KBM-7 (cell line): ENCODE measurements at places on chromosomes 5 and 9.

- DNase-seq = no peak
These were observed 280.4 kb upstream of the IRX2 start for GRCh38 chr5:3031733-3032378.

- DNase-seq = peak; percentile 28
These were observed 97.5 kb downstream of the MLLT3 start for GRCh38 chr9:20524776-20525175.

DNA sequence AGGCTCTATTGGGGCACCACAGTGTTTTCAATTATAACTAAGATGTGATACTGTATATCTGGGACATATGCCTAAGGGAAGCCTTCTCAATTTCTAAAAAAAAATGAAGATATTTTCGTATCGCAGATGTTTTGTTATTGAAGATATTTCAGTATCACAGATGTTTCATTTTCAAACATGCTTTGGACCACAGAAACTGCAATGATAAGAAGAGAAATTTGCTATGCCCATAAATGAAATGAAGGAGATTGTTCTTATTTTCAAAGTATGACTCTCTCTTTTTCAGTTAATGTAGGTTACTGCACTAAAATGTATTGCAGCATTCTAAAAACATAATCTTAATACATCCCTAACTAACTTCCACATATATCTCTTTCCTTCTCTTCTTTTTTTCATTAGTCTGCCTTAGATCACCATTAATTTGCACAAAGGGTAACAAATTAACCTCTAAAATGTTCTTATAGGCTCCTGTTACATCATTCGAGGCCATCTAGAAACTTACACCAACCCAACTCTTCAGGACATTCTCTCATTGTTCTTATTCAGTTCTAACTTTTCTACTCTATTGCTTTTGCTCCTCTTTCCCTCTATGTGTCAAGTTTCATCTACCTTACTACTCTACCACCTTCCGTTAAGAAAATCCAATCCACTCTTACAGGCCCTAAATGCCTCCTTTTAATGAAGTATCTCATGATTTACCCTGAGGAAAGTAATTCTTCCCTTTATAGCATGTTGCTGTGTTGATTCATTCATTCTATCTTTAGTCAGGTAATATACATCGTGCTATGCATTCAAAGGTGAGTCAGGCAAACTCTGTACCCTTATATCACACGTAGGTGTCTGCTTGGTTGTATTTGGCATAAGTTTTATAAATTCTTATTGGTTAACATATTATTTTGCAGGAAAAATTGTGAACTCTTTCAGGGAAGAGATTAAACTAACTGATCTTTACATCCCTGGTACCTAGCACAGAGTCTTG lies 70.5 kb downstream of the ST8SIA4 start:
- no peak for DNase-seq

GRCh38 chr5:179120421-179120861 lies 60.3 kb downstream of the ZNF354C start:
- DNase-seq = no peak

GRCh38 chr9:137477778-137478612 lies 18.9 kb upstream of the NSMF start:
- DNase-seq = no peak

- no peak for DNase-seq
These were observed 340.3 kb downstream of the KCNN2 start for GRCh38 chr5:114702136-114702535.

DNA sequence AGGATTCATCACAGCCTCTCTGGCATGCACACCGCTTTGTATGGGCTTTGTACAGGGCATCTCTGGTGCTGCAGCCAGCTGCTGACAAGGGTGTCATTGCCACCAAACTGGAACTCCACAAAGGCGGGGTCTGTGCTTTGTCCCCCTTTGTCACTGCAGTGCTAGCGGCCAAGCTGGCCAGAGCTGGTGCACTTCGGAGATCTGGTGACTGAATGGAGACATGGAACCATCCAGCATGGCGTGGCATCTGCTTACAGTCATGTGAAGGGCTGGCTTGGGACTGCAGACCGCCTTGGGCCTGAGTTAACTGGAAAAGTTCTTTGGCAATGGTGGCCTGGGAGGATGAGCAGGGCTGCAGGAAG lies 18.7 kb upstream of the COL5A1 start:
- no peak for DNase-seq

- DNase-seq = no peak
These were observed 189.8 kb downstream of the DRD1 start for GRCh38 chr5:175254155-175254554.

GRCh38 chr5:100841358-100842076 lies 61.6 kb downstream of the ST8SIA4 start:
- DNase-seq = no peak

DNA sequence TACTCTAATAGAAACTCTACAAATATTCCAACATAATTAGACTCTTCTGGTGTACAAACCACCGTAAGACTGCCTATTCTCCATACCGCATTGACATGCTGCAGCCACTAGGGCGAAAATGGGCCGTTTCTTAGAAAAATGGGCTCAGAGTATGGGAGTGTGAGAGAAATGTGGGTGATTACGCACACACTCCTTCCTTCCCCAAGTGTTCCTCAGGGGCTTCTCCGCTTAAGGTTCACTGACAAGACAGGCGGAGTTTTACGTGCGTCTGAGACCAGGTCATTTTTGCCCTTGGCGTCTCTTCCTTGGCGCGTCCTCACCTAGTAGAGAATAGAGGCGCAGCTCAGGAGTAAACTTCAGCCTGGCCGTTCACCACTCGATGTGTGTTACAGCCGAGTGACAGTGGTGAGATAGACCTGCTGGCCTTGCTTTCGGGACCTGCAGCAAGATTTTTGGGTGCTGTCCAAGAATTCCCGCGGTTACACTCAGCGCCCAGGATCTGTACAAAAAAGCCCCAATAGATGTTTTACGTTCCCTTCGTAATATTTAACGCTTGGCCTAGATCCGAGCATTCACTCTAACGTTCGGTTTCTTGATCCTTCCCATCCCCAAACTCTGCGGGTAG lies 1.8 kb upstream of the NTRK2 start:
- no peak for DNase-seq

GRCh38 chr5:136769900-136770684 lies 404.7 kb upstream of the TRPC7 start:
- peak; percentile 61 for DNase-seq

DNA sequence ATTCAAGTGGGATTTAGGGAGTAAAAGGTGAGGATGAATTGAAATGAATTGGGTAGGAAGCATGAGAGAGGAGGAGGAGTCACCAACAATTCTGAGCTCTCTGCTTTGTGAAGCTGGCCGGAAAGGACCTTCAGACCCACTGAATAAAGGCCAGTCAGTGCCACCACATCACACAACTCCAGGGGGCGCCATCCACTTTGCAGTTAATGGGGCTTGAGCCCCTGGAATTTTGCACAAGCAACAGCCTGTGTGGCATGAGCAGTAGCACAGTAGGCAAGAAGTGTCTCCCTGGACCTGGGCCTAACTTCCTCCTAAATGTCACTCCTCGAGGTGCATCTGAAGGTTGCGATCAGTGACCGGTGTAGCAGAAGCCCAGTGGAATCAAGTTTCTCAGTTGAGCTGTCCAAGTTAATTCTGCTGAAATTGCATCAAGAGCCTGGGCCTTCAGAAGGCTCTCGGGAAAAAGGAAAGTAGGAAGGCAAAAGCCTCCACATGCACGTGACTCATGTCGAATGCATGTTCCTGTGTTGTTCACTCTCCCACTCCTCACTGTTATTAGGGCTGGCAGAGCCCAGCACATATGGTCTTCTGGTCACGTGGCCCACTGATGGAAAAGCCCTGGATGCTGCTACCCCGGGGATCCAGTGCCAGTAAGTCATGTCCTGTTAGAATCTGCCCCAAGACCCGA lies 27.8 kb upstream of the GLIS3 start:
- DNase-seq = no peak

DNA sequence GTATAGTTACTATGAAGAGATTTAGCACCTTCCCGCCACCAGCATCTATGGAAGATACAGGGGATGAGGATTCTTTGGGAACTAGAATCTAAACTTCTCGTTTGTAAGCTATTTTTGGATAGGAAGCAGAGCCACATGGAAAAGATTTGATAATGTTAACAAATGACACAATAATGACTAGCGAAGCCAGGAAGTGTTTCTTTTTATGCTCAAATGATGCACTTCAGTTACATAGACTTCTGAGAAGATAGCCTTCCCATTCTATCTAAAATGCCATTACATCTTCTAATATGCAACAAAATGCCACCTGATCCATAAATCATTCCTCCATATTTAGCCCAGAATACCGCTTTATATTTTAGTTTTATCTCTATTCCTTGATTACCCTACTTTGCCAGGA lies 17.0 kb upstream of the TNC start:
- DNase-seq = no peak

GRCh38 chr9:99966716-99967115 lies 60.3 kb downstream of the STX17 start:
- no peak for DNase-seq

DNA sequence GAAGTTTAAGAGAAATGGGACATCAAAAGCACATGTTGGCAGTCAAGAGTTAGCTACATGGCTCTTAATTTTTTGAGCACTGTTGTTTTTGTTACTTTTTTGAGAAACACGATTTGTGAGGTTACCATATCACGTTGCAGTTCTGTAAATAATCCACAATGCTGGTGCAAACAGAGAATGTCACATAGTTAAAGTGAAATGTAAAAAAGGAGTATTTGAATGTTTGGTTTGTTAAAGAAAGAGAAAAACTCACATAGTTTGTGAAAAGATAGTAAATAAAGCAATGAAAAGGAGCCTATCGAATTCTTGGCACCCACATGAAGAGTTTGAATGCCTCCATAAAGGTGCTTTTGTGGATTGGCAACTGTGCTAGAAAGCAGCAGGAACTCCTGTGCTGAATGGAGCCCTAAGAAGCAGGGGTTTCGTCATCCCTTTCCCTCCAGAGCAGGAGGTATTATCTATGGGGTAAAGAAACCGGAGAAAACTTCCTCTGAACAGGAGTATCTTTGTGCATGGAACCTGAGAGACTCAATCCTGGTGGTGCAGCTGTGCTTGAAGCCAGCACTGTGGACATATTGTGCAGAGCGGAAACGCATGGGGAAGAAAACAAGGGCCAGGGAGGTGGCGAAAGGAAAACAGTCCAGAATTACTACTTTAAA lies 148.5 kb upstream of the OTULINL start:
- DNase-seq = no peak

DNA sequence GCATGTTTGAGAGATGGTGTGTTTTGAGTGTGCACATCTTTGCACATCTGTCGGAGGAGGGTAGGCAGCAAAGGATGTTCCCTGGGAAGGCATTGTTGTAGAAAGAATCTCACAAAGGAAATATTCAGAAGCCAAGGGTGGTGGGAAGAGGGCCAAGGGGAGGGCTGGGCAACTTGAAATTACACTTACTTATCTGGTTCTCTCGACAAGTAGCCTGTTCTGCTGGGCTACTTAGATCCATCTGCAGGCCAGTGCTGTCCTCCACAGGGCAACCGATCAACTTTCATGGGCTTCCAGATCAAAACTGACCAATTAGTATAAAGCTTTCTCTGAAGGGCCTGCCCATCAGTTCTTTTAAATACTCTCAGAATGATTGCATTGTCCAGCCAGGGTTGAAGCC lies 495.2 kb downstream of the GADD45G start:
- no peak for DNase-seq

GRCh38 chr5:90844931-90845330 lies 286.3 kb downstream of the ADGRV1 start:
- no peak for DNase-seq

DNA sequence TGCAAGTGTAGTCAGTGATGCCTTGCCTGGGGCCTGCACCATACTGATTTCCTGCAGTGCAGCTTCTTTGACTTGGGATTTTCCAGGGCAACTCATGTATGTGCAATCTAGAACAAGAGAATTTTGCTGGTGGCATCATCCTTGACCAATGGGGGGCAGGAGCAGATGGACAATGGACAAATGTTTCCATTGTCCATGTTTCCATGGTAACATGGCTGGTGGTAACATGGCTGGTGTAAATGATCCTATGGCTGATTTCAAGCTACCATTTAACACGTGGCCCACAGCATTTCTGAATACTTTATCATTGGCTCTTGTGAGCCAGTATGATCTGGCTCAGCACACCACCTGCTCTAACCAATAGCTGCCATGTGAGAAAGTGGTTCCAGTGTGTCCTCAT lies 130.1 kb upstream of the OSMR start:
- no peak for DNase-seq

DNA sequence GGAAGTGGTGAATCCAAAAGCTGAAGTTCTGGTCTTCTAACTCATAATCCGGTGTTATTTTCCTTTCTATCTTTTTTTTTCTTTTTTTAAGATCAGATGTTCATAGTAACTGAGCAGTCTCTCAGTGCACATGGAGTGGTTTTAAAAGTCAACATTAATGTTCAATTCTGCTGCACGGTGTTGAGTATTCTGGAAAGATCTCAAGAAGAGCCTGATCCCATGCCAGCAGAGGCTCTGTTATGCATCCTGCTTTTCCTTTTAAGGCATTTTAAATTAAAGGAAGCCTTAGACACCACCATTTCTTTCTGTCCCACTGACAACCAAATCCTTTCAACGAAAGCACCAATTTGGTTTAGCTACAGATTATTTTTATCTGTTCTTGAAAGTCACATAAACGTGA lies 33.4 kb downstream of the SEMA5A start:
- DNase-seq = no peak

DNA sequence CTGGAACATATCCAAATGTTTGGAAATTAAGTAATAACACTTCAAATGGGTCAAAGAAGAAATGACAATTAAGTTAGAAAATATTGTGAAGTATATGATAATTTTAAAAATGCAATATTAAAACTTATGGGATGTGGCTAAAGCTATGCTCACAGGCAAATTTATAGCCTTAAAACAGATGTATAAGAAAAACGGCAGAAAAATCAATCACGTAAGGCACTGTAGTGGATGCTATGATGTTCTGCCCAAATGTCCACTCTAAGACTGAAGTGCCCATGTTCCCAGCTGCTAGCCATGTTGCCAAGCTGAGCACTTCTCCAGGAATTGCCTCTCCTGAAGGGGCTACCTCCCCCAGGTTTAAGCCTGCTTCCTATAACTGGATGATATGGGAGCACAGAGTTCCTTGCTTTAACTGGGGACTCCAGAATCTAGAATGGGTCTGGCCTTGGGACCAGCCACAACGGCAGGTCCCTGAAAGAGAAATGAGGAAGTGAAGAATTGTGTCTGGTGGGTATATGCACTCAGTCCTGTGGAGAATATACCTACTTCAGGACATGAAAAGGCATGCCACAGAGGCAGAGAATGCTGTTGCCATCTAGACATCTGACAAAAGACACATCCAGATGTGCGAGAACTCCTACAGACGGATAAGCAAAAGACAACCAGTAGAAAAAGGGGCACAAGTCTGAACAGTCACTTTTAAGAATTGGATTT lies 78.2 kb upstream of the RXRA start:
- no peak for DNase-seq

DNA sequence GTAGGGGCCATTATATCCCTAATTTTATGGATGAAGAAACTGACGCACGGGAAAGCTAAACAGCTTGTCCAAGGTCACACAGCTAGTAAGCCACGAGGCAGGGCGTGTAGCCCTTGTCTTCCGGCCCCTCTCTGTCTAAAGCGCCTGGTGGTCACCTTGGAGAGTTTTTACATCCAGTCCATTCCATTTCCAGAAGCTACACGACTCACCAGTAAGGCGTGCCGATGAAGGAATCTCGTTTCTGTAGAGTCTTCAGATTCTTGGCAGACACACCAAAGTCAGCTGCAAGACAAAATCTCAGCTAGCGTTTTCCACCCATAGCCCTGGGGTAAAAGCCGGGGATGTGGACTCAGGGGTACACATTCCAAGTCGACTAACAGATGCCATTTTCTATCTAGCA lies 80.5 kb downstream of the STK10 start:
- peak; percentile 25 for DNase-seq

- no peak for DNase-seq
These were observed 105.3 kb downstream of the RASGRF2 start for GRCh38 chr5:81065492-81065891.
